ENCODE measurements at places on chromosomes 3 and 15.

- no peak for DNase-seq
These were observed 81.9 kb upstream of the ADAMTSL3 start for GRCh38 chr15:83571820-83572707.

- no peak for DNase-seq
These were observed 125.4 kb downstream of the VGLL3 start for GRCh38 chr3:86865506-86865905.

DNA sequence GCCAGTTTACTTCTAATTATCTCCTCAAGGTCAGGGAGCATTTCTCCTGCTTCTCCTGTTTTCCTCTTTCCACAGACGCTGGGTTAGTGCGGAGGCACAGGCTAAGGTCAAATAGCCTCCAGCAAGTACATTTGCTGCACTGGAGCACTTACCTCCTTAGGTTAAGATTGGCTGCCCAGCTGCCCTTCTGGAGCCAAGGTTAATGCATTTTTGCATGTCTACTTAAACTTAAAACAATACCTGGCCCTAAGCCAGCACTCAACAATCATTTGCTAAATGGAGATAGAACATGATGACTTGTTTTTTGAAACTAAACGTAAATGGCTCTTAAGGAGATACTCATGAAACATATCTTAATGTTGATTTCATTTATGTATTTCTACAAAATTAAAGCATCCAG is 83.5 kb downstream of the SSR3 start:
- DNase-seq = no peak

DNA sequence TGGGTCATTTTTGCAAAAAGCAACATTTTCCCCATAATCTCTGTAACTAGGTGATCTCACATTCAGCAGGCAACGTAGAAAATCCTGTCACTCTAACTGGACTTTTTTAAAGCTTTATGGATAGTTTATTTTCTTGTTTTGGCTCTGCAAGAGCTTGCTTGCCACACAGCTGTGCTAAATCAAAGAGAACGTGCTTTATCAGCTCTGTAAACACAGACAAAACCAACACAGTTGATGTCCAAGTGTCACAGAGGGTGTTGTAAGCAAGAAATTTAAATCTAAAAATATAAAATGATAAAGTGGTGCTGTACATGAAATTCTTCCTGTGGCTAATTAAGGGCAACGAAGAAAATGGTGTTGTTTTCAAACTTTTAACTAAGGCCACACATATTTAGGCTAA is 97.5 kb upstream of the STAC start:
- no peak for DNase-seq

GRCh38 chr15:84755736-84756527 is 7.5 kb downstream of the ZNF592 start:
- no peak for DNase-seq

DNA sequence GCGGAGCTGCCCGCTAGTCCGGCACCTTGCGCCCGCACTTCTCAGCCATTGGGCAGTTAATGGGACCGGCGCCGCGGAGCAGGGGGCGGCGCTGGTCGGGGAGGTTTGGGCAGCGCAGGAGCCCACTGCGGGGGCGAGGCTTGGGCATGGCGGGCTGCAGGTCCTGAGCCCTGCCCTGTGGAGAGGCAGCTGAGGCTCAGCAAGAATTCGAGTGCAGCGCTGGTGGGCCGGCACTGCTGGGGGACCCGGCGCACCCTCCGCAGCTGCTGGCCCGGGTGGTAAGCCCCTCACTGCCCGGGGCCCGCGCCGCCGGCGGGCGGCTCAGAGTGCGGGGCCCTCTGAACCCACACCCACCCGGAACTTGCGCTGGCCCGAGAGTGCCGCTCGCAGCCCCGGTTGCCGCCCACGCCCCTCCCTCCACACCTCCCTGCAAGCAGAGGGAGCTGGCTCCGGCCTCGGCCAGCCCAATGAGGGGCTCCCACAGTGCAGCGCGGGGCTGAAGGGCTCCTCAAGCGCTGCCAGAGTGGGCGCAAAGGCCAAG is 835.0 kb downstream of the TBL1XR1 start:
- no peak for DNase-seq

GRCh38 chr3:155443815-155444214 is 150.3 kb upstream of the STRIT1 start:
- DNase-seq = no peak

- no peak for DNase-seq
These were observed 21.0 kb upstream of the NFKBIZ start for GRCh38 chr3:101828276-101828675.

GRCh38 chr3:105499961-105500360 is 133.3 kb downstream of the ALCAM start:
- DNase-seq = no peak

- DNase-seq = no peak
These were observed 5.5 kb downstream of the ADGRG7 start for GRCh38 chr3:100614941-100615340.

- DNase-seq = no peak
These were observed 215.2 kb downstream of the POLQ start for GRCh38 chr3:121330634-121331033.

DNA sequence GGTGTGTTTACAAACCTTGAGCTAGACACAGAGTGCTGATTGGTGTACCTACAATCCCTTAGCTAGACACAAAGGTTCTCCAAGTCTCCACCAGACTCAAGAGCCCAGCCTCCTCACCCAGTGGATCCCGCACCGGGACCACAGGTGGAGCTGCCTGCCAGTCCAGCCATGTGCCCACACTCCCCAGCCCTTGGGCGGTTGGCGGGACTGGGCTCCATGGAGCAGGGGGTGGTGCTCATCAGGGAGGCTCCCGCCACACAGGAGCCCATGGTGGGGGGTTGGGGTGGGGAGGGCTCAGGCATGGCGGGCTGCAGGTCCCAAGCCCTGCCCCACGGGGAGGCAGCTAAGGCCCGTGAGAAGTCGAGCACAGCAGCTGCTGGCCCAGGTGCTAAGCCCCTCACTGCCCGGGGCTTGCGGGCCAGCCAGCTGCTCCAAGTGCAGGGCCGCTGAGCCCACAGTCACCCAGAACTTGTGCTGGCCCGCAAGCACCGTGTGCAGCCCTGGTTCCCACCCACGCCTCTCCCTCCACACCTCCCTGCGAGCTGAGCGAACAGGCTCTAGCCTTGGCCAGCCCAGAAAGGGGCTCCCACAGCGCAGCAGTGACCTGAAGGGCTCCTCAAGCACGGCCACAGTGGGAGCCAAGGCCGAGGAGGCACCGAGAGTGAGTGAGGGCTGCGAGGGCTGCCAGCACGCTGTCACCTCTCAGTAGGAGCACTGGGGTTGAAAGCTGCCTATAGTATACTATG is 43.7 kb downstream of the CASR start:
- DNase-seq = no peak

Measured in stimulated activated CD8-positive, alpha-beta memory T cell treated with anti-CD3 and anti-CD28 coated beads, Interleukin-7, amount 100 ng/mL, for 1 hour (primary cell).